IgD-negative memory B cell (primary cell): ENCODE measurements at places on chromosomes 12 and 14. TPM values are rescaled to one million over a fixed set of nuclear protein-coding genes. Genes with fewer than 3 reads are reported as not detected.

Gene CIROP
- polyA plus RNA-seq = not detected

Gene FAM186B
- 0.16 TPM for polyA plus RNA-seq

Gene GABARAPL1
- polyA plus RNA-seq = 0.68 TPM

Gene NCKAP5L
- 2.5 TPM for polyA plus RNA-seq

Gene NGB
- polyA plus RNA-seq = not detected

Gene CHGA
- polyA plus RNA-seq = 0.44 TPM

Gene KRT80
- polyA plus RNA-seq = not detected

Gene SERPINA6
- not detected for polyA plus RNA-seq
